Transverse colon (tissue), 4 donors: ENCODE measurements at places on chromosomes 5 and 9. TPM values are rescaled to one million over a fixed set of nuclear protein-coding genes. Genes with fewer than 3 reads are reported as not detected.

Gene SRP19
- 38.2 TPM for total RNA-seq

Gene FOXI1
- total RNA-seq = not detected

- H3K27ac ChIP-seq = no peak overlapping the region
- H3K4me1 ChIP-seq = no peaks in the 10 kb centered on the region
- no peaks in the 10 kb centered on the region for H3K36me3 ChIP-seq
- no peak overlapping the region for H3K4me3 ChIP-seq
- no peak for DNase-seq
- H3K27me3 ChIP-seq = no peaks in the 10 kb centered on the region
Observed at GRCh38 chr5:180364306-180364856, 11.2 kb upstream of the GFPT2 start.

GRCh38 chr5:38079620-38080402 is 178.5 kb upstream of the EGFLAM start:
- no peaks in the 10 kb centered on the region for H3K36me3 ChIP-seq
- DNase-seq = no peak
- H3K4me3 ChIP-seq = no peak overlapping the region
- no peaks in the 10 kb centered on the region for H3K27me3 ChIP-seq

DNA sequence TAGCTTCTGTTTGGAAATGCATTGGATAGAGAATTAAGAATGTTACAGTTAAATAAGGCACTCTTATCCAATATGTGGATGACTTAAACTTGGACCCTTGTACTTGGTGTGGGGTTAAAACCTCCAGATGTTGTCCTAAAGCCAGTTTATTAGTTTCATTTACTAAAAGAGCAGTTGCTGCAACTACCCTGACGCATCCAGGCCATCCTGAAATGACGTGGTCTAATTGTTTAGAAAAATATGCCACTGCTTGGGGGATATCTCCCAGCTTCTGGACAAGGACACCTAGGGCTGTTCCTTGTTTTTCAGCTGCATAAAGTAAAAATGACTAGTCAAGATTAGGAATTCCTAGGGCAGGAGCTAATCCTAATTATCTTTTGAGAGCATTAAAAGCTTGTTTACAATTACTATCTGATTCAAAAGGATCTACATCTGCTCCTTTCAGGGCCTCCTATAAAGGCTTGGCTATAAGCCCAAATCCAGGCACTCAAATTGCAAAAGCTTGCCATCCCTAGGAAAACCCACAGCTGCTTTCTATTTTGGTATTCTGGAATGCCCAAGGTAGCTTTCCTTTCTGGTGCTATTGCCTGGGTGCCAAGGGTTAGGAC is 45.7 kb upstream of the SLCO4C1 start:
- no peaks in the 10 kb centered on the region for H3K27me3 ChIP-seq
- no peak for DNase-seq
- H3K4me1 ChIP-seq = no peaks in the 10 kb centered on the region
- H3K36me3 ChIP-seq = no peaks in the 10 kb centered on the region
- no peak overlapping the region for H3K4me3 ChIP-seq
- no peak overlapping the region for H3K27ac ChIP-seq

GRCh38 chr5:172003746-172004145 is 2.7 kb downstream of the FBXW11 start:
- H3K36me3 ChIP-seq = no peaks in the 10 kb centered on the region
- no peak for DNase-seq
- no peak overlapping the region for H3K27ac ChIP-seq

GRCh38 chr9:124264823-124265233 is 7.1 kb downstream of the NEK6 start:
- H3K4me1 ChIP-seq = peaks cover 38% of the 10 kb centered on the region
- peak overlapping the region; percentile 95 for H3K27ac ChIP-seq
- no peaks in the 10 kb centered on the region for H3K36me3 ChIP-seq
- DNase-seq = peak; percentile 54

GRCh38 chr5:867300-867870 is 16.6 kb upstream of the ZDHHC11 start:
- no peak overlapping the region for H3K4me3 ChIP-seq
- DNase-seq = no peak
- H3K36me3 ChIP-seq = peaks cover 49% of the 10 kb centered on the region
- H3K4me1 ChIP-seq = no peaks in the 10 kb centered on the region
